ENCODE measurements at places on chromosomes 12 and 14.

GRCh38 chr12:52971679-52972329 lies 22.9 kb downstream of the KRT18 start:
- no peak for DNase-seq

- DNase-seq, result no peak
Observed at GRCh38 chr14:81280136-81280791, 59.5 kb upstream of the GTF2A1 start.

- DNase-seq, result no peak
Observed at GRCh38 chr12:60349232-60349978, 753.6 kb downstream of the SLC16A7 start.

DNA sequence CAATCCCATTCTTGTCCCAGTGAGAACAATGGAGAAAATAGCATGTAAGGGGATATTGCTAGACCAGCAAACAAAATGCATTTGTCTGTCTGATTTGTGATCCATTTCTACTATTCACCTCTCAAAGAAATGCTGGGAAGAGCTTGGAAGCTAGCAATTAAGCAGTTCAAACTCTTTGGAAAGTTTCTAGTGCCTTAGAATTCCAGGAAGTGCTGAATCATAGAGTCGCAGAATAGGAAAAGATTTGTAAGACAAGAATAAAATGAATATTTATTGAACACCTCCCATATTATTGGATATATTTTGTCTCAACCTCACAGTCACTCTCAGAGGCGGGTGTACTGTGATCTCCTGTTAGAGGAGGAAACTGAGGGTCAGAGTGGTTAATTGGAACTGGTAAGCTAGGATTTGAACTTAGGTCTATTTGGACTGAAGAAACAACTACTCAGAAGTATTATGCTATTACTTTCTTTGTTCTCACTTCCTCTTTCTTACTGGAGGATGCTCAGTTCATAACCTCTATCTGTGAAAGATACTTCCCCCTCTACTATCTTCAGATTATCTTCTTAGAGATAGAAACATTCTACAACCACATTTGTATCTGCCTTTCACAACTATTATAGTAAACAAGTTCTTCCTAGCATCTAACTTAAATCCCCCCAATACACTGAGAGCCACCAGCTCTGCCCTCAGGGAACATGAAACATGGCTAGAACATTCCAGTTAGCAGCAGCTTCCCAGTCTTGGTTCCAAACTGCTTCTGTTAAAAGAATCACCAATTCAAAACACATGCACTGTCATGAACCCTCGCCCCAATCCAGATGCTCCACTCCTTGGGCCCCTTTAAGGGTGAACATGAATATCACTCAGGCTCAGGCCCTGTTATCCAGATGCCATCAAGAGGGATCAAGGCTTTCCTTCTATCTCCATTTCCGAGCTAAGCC lies 64.2 kb downstream of the DRAM1 start:
- DNase-seq, result no peak

GRCh38 chr12:75613981-75614380 lies 102.6 kb upstream of the KRR1 start:
- no peak for DNase-seq

- no peak for DNase-seq
Observed at GRCh38 chr12:30191696-30192455, 408.1 kb upstream of the TMTC1 start.

GRCh38 chr14:63248211-63248610 lies 44.0 kb downstream of the RHOJ start:
- no peak for DNase-seq

GRCh38 chr12:129127771-129128170 lies 274.5 kb downstream of the GLT1D1 start:
- DNase-seq, result no peak

DNA sequence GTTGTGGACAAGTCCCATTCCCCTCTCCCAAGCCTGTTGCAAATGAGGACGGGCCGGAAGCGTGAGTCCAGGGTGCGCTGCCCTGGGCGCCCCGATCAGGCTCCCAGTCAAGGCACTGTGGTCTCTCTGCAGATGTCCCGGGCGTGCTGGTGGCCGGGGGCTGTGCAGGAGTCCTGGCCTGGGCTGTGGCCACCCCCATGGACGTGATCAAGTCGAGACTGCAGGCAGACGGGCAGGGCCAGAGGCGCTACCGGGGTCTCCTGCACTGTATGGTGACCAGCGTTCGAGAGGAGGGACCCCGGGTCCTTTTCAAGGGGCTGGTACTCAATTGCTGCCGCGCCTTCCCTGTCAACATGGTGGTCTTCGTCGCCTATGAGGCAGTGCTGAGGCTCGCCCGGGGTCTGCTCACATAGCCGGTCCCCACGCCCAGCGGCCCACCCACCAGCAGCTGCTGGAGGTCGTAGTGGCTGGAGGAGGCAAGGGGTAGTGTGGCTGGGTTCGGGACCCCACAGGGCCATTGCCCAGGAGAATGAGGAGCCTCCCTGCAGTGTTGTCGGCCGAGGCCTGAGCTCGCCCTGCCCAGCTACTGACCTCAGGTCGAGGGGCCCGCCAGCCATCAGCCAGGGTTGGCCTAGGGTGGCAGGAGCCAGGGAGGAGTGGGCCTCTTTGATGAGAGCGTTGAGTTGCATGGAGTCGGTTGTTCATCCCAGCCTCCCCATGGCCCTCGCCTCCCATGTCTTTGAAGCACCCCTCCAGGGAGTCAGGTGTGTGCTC lies 6.3 kb downstream of the SLC25A47 start:
- no peak for DNase-seq

DNA sequence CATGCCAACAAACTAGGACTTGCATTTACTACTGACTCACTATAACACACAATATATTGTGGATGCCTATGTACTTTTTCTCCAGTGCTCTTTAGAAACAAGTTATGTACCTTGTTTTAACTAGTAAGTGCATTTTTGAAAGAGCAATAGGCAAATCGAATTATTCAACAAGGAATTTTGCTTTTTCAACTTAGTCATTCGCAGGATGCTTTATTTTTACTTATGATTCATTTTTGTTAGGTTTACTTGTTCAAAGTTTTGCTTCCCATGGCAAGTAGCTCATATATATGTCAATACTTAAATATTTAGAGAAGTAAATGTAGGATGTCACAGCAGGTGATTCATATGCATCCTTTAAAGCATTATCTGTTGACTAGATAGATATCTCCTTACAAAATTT lies 149.8 kb downstream of the PELI2 start:
- no peak for DNase-seq

- no peak for DNase-seq
Observed at GRCh38 chr14:98304574-98304973, 967.4 kb downstream of the BCL11B start.

Measured in activated gamma-delta T cell treated with anti-CD3 and anti-CD28 coated beads, Interleukin-2, amount 50 U/mL, for 16 hours (primary cell).